ENCODE measurements at places on chromosomes 6 and 20. TPM values are rescaled to one million over a fixed set of nuclear protein-coding genes. Genes with fewer than 3 reads are reported as not detected.

- no peak for DNase-seq
Measured at GRCh38 chr20:1328680-1329330, at the start of gene SDCBP2. Gene SDCBP2 (minus strand): TSS chr20:1329139. CDS start chr20:1320416, 8,723 bp downstream.

- no peak for DNase-seq
Measured at GRCh38 chr20:60956194-60956593, 295.9 kb upstream of the CDH4 start.

- DNase-seq: no peak
Measured at GRCh38 chr20:57769756-57770155, 59.9 kb upstream of the PMEPA1 start.

DNA sequence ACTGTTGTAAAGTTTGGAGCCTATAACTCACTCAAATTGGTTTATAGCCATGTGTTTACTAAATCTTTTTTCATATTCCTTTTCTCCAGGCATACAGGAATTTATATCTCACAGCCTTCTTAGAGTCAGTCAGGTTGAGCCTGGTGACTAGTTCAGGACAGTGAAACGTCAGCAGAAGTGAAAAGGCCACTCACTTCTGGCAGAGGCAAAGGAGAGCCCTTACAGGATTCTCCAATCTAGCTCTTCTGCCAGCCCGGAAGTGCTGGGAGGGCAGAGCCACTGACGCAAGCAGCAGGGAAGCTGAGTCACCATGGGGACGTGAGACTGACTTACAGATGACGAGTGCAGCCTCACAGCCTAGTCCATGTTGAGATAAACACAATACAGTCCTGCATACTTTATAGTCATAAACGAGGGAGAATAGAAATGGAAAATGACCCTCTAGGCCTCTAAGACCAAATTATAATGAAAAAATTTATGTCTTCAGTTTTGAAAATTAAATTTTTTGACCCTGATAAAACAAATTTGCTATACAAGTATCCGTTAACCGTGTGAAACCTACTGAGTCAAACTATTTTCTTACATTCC lies 1.3 kb downstream of the PXT1 start:
- DNase-seq: peak; percentile 75

DNA sequence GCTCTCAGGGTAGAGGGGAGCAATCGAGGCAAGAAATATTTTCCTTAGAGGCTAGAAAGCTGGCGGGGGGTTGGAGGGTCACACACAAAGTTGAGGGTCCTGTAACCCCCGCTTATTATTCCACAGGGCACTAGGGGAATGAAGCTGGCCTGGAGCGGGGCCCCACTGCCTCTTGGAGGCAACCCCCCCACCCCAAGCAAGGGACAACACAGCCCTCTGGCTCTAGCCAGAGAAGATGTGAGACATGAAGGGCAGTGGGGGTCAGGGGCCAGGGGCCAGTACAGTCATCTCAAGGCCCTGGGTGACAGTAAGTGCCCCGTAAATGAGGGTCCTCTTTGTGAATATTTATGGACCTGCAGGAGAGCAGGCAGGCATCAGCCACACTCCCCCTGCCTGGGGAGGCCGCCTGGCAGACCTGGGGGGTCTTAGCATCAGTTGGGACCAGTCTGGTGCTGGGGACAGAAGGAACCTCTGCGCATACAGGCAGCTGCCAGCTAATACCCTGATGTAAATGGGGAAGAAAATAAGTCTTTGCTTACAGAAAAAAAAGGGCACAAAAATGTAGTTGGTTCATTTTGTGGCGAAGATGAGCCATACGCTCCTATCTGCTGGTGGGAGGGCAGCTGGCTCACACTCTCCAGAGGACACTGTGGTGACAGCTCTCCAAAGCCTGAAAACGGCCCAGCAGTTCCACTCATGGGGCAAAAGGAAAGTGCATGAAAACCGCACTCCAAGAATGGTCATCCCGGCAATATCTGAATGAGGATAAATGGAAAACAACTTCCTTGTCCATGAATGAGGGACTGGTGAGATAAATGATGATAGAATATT lies 21.9 kb downstream of the SPATA2 start:
- no peak for DNase-seq

GRCh38 chr6:166629628-166630027 lies 2.6 kb upstream of the RPS6KA2 start:
- no peak for DNase-seq

DNA sequence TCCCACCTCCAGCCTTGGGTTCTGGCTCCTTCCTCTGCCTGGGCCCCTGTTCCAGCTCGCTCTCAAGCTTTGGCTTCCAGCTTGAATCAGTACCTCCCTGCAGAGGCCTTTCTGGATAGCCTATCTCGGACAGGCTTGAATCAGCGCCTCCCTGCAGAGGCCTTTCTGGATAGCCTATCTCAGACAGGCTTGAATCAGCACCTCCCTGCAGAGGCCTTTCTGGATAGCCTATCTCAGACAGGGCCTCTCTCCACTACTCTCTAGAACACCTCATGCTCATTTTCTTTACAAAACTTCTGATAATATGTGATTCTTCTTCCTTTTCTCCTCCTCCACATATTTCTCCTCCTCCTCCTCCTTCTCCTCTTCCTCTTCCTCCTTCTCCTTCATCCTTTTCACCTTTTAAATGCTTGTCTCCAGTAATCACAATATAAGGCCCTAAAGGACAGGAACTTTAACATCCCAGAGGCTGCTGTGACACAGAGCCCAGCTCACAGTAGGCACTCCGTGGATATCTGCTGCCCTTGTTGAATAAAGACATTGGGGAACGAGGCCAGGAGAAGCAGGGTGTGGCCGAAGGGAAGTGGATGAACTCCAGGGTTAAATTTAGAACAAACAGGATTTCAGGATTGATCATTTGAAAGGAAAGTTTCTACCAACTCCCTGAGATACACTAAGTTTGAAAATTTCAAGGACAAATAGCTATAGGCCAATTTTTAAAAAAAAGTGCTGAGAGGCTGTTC lies 9.3 kb upstream of the RPS6KA2 start:
- DNase-seq: no peak

DNA sequence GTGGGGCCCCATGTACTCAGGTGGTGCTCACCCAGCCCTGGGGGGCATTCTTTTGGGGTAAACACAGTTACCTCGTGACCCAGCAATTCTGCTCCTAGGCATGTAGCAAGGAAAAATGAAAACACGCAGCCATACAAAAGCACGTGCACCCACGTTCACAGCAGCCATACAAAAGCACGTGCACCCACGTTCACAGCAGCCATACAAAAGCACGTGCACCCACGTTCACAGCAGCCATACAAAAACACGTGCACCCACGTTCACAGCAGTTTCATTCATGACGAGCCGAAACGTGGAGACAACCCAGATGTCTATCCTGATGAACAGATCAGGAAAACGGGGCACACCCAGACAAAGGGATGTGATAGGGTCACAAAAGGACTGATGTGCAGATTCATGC lies 57.1 kb downstream of the YTHDF1 start:
- DNase-seq: no peak

GRCh38 chr6:22727710-22728109 lies 158.3 kb downstream of the HDGFL1 start:
- no peak for DNase-seq

- DNase-seq: no peak
Measured at GRCh38 chr6:37273690-37274089, 15.7 kb upstream of the TMEM217 start.

GRCh38 chr20:8094850-8095249 lies 37.2 kb upstream of the PLCB1 start:
- no peak for DNase-seq

GRCh38 chr20:39090906-39091305 lies 128.8 kb downstream of the DHX35 start:
- DNase-seq: no peak

- no peak for DNase-seq
Measured at GRCh38 chr6:53239526-53239925, 90.9 kb upstream of the GCM1 start.

GRCh38 chr6:12605888-12606345 lies 110.7 kb upstream of the PHACTR1 start:
- peak; percentile 22 for DNase-seq

GRCh38 chr6:83051377-83052172 lies 14.1 kb downstream of the UBE3D start:
- DNase-seq: no peak

GRCh38 chr6:44034931-44035345 lies 92.3 kb downstream of the MRPL14 start:
- DNase-seq: no peak

- no peak for DNase-seq
Measured at GRCh38 chr6:86943819-86944407, 6.6 kb downstream of the HTR1E start.

DNA sequence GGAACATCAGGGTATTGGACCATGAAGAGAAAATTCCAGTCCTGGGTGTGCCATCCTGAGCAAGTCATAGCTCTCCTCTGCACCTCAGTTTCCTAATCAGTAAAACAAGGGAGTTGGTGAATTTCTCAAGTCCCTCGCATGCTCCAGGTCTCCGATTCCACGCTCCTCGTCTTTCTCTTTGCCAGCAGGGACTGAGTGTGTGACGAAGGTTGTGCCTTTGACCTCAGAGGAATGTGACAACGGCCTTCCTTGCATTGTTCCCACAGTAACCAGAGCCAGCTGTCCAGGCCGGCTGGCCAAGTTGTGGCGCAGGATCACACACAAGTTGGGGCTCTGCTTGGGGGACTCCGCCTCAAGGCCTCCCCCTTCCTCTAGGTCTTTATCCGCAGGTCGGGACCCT lies 217.3 kb downstream of the ATXN1 start:
- no peak for DNase-seq

- peak; percentile 4 for DNase-seq
Measured at GRCh38 chr6:144758602-144759001, 473.5 kb downstream of the UTRN start.

GRCh38 chr6:7515363-7515762 lies 26.1 kb upstream of the DSP start:
- no peak for DNase-seq

DNA sequence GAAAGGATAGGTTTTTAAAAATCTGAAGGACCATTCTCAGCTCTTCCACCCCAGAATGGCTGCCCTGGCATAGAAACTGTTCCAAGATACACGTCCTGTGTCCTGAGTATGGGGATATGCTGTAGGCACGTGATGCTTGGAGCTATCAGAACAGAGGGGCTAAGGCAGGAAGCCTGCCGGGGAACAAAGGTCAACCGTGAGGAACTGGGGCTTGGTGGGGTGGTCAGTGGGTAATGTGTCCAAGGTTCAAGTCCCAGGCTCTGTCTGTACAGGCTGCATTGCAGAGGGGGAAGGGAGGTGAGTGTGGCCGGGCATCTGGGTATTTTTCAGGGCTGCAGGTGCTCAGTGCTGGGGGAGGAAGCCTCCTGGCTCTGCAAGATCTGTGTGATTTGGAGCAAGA lies 479.6 kb upstream of the CHD6 start:
- DNase-seq: no peak

DNA sequence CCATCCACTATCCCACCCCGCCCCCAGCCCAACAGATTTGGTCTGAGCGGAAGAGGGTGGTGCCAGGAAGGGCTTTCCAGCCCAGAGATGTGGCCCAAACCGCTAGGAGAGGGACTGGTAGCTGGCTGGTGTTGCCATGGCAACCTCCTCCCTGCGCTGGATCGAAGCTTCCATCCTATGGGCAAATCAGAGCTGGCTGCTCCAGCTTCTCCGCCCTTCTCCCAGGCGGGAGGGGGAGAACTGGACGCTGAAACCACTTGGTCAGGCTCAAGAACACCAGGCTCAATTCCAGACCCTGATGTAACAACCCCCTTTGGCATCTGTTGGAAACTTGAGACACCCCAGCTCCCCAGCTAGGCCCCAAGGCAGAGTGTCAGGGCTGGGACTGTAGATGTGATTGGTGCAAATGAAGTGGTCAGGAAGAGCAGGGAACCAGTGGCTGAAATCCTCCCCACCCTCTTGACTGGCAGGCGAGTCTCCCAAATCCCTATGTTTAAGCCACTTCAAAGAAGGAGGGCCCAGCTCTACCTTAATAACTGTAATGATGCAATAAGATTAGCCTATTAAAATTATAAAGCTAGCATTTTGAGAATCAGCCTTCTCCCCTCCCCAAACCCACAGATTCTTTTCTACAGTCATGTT lies 4.2 kb downstream of the RIMS4 start:
- DNase-seq: no peak

- DNase-seq: no peak
Measured at GRCh38 chr6:119669221-119669620, 319.7 kb upstream of the MAN1A1 start.

DNA sequence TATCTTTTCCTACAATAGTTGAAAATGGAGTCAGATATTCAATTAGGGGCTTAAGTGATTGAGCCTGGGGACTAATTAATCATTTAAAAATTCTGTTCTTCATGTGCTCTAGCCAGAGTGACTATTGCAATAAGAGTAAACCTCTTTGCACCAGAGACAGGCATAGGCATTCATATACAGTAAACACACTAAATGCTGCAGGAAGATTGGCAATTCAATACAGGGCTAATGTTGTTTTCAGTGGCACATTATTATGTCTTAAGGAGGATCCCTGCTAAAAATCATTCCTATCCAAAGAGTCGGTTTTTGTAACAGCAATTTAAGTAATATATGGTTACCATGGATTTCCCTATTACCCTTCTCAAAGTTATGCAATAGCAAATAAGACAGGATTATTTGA lies 1.2 kb downstream of the PDE7B start:
- DNase-seq: no peak

- no peak for DNase-seq
Measured at GRCh38 chr20:6806275-6806674, 38.8 kb downstream of the BMP2 start.

GRCh38 chr6:139146317-139146726 lies 11.4 kb downstream of the HECA start:
- peak; percentile 63 for DNase-seq

The CNKSR3 gene
- 0.25 TPM for total RNA-seq

The SLCO4A1 gene
- 7.4 TPM for total RNA-seq

The PAK5 gene
- not detected for total RNA-seq

The TMEM244 gene
- 1.1 TPM for total RNA-seq

The IL17A gene
- total RNA-seq: not detected

The APOM gene
- total RNA-seq: 1.7 TPM

The BEND6 gene
- not detected for total RNA-seq

The TMEM14A gene
- 8.0 TPM for total RNA-seq

The CCND3 gene
- 319 TPM for total RNA-seq

The COL9A3 gene
- total RNA-seq: not detected

The PRKN gene
- total RNA-seq: 1.9 TPM

The PPARD gene
- 37.3 TPM for total RNA-seq

The SLC22A16 gene
- total RNA-seq: 0.54 TPM

The HTR1E gene
- not detected for total RNA-seq

The GCNT2 gene
- total RNA-seq: 6.9 TPM

The POLH gene
- total RNA-seq: 13.9 TPM

The SERPINB6 gene
- total RNA-seq: 3.9 TPM
